Activated T-cell treated with anti-CD3 and anti-CD28 coated beads for 4 hours (primary cell): ENCODE measurements at places on chromosomes 6 and 20.
A peak's percentile ranks its signal among the peaks of the same experiment; 100 is the strongest.

GRCh38 chr6:25010176-25010575 lies 74.4 kb upstream of the RIPOR2 start:
- no peak for DNase-seq

GRCh38 chr20:4545526-4545925 lies 176.2 kb upstream of the PRND start:
- DNase-seq, result no peak

DNA sequence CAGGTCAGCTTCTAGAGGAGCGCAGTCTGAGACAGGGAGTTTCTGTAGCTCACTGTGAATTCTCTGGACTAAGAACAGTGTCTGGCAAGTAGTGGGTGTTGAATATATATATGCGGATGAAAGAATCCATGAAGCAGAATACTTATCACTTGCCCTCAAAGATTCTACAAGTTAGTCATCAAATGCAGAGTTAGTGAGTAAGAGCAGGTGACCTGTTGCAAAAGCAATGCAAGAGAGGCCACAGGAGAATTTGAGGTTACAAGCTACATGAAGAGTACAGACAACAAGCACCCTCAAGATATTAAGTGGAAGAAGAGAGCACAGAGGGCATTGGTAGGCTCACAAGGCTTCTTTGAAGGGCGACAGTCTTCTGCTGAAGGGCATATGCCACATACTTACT lies 103.4 kb upstream of the BTBD3 start:
- no peak for DNase-seq

DNA sequence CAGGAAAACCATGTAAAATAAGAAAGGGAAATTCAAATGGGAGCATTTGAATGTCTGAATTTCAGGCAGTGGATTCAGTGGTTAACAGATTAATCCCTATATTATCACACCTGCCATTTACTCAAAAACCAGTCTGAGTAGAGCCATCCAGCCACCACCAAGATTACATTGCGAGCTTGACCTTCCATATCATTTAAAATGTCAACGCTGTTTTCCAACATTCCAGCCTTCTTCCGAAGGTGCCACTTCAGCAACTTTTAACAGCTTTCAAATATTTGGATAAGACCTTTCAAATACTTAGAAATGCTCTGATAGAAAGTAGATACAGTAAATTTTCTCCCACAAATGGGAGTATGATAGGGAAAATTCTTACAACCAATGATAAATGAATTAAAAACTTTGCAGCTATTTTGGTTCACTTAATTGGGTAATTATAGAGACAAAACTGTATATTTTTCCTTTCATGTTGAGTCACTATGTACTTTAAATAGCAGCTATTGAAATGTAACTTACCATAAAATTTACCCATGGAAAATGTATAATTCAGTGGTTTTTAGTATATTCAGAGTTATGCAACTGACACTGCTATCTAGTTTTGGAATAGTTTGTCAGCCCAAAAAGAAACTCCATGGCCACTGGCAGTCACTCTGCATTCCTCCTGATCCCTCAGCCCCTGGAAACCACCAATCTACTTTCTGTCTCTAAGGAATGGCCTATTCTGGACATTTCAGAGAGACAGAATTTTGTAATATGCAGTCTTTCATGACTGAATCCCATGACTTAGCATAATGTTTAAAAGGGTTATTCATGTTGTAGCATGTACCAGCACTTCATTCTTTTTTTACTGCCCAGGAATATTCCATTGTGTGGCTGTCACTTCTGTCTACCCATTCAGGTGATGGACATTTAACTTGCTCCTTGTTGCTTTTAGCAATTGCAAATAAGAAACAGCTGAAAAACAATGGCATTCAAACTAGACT lies 21.5 kb downstream of the EZR start:
- DNase-seq, result no peak

DNA sequence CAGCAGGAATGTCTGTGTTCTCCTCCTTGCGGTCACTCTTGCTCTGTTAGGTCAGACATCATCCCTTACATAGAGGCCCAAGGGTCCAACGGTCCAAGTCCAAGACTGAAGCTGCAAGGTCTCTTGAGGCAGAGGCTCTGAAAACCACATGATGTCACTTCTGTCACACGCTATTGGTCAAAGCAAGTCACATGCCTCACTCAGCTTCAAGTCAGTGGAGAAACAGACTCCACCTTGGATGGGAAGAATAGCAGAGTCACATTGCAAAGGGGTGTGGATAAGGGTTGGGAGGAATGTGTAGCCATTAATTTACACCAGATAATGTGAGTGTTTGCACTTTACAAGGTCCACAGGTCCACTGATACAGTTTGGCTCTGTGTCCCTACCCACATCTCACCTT lies 17.5 kb downstream of the SLC52A3 start:
- no peak for DNase-seq

DNA sequence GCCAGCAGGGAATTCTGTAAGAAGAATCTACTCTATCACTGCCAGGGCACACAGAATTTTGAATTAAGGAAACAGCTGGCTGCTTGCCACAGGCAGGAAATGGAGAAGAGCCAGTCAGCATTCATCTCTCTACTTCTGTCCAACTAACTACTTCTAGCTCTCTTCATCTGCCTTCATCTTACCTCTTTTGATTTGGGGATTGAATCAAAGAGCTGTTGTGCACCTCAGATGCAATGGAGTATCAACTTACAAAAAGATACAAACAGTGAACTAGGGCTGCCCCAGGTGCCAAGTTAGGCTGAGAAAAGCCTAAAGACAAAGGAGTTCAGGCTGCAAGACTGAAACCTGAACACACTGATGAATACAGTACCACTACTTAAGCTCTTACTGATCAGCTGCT lies 82.0 kb downstream of the PTPRK start:
- no peak for DNase-seq

GRCh38 chr6:167907837-167908681 lies 81.3 kb downstream of the AFDN start:
- DNase-seq, result no peak

DNA sequence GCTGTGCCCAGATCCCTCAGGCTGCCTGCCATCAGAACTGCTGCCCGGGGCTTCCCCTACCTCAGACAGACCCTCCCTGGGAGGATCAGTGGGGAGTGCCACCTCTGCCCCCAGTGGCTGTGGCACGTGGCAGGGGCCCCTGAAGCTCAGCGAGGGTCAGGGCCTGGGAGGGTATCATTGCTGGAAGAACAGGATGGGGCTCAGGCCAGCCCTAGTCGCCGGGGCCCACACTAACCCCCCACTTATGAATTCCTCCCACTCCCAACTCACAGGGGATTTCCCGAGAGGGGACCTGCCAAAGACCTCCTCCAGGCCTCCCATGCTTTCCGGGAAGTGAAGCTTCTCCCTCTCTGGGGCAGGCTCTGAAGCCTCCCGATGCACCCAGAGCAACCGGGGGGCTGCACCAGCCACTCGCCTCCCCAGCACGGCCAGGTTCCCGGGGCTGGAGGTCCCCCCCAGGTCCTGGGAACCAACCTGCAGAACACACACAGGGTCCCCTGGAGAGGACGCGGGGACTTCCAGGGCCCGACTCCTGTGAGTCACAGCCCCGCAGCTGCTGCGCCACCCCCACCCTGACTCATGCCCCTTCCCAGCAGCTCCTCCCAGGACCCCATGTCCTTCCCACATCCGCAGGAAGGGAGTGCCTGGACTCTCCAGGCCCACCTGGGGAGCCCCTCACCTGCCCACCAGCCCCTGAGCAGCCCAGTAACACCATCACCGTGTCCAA lies 2.5 kb downstream of the TNFRSF6B start:
- DNase-seq, result no peak

DNA sequence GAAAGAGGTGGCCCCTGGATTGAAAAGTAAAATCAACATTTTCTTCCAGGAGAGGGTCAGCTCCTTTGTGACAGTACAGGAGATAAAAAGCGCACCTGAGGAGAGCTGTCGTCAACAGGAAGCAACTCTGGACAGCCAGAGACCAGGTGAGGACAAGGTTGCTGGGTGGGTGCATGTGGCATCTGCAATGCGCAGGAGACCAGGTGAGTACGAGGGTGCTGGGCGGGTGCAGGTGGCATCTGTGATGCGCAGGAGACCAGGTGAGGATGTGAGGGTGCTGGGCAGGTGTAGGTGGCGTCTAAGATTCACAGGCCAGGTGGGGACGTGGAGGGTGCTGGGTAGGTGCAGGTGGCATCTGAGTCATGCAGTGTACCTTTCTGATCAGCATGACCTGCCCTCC lies 38.4 kb downstream of the WDR27 start:
- no peak for DNase-seq

GRCh38 chr6:106182455-106182854 lies 96.3 kb downstream of the PRDM1 start:
- DNase-seq, result no peak

DNA sequence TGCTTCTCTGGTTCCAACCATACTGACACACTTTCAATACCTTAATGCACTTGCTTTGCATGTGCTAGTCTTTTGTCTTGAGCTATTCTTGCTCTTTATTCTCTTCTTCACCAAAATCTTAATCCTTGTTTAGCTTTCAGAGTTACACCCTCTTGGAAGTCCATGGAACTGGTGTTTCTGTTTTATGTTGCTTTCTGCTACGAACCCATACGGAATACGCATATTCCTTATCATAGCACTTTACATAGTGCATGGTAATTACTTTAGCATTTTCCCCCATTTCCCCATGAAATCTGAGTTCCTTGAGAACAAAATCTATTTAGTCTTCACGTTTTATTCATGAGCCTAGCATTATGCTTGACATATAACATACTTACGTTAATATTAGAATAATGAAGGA lies 270.9 kb downstream of the NKAIN2 start:
- DNase-seq, result no peak

DNA sequence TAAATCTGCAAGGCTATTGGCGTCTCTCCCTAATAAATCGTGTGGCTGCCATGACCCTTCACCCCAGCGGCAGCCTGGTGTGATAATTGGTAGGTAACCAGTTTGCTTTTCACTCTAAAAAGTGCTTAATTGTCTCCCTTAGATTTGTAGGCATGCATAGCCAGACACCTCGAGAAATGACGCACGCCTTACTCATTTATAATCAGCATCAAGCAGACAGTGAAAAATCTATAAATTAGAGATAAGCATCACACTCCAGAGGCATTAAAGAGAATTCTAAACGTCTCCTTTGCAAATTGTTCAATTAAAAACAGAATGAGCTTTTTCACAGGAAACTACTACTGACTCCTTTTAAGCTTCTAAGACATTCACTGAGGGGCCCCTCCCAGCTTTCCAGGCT lies 110.2 kb upstream of the RPS6KA2 start:
- DNase-seq, result no peak

DNA sequence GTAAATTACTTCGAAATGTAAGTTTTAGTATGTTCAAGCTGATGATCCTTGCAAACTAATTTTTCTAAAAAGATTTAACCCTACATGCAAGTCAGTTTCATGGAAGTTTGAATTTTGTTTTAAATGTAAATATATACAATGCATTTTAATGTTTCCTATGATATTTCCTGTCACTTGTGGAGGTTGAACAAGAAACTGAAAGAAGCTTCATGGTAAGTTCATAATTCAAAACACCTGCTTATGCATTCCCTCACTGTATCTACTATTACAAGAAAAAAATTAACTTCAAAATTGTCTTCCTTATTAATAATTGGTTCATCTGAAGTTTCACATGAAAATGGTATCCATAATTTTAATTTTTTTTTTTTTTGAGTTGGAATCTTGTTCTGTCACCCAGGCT lies 24.8 kb downstream of the KIF6 start:
- no peak for DNase-seq

- DNase-seq, result no peak
These were observed 2.0 kb upstream of the CAPN11 start for GRCh38 chr6:44156494-44157151.

DNA sequence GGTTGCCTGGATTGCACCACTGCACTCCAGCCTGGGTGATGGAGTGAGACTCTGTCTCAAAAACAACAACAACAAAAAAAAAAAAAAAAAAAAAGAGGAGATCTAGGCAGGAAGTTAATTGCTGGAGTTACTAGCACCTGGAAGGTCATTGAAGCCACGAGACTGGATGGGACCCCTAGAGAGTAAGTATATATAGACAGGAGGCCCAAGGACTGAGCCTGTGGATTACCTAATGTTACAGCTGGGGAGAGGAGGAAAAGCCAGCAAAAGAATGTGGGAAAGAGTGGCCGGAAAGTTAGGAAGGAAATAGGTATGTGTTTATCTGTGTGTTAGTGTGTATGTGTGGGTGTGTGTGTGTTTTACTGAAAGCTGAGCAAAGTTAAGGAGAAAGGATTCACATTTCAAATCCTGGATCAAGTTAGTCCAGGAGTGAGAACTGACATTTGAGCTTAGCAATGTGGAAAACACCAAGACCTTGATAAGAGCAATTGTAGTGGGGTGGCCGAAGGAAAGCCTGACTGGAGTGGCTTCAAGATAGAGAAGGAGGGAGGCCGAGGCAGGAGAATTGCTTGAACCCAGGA lies 38.4 kb downstream of the ANKRD6 start:
- DNase-seq, result no peak

DNA sequence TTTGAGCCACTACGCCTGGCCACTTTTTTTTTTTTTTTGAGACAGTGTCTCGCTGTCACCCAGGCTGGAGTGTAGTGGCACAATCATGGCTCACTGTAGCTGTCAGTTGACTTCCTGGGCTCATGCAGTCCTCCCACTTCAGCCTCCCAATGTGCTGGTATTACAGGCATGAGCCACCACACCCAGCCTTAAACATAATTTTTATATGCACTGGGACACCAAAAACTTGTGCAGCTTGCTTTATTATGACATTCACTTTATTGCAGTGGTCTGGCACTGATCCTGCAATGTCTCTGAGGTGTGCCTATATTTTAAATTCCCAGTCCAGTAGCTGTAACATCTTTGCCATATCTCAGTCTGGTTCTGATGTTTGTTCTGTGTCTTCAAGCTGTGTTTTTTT lies 34.7 kb downstream of the KAT14 start:
- DNase-seq, result no peak

DNA sequence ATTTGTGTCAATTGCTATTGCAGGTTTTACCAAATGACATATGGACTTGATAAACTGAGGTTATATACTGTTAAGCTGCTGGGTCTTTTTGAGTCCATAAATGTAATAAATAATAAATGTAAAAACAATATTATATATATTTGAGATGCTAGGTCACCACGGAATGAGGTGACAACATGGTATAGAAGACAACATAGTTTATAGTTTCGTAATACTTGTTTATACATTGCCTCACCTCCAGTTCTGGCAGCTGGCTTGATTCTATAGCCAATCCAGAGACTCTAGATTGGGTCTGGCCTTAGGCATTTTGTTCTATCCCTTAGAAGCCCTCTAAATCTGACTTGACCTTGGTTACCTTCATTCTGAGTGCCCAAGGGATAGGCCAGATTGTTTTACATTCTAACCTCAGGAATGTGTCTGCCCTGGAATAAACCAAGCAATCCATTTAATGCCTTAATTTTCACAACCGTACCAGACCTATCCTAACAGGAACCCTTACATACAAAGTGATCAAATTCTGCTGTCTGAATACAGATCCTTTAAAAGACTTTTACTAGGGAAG lies 61.5 kb upstream of the STXBP5 start:
- no peak for DNase-seq

- DNase-seq, result no peak
These were observed 203.4 kb upstream of the RIN2 start for GRCh38 chr20:19554666-19555065.

DNA sequence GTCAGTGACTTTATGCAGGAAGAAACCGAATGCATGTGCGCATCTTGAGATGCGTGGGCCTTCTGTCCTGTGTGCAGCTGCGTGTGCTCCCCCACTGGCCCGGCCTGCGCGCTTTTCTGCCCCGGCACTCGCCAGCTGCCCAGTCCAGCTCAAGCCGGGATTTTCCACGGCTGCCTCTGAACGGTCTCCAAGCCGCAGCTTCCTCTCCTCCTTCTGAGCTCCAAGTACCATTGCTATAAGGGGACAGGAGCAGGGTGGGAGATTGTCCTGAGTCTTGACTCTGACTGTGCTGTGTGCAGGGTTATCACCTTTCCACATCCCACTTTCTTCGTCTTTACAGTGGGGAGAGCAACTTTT lies 302.8 kb downstream of the THBS2 start:
- DNase-seq, result no peak

- peak; percentile 73 for DNase-seq
These were observed 1.0 kb downstream of the NCOA6 start for GRCh38 chr20:34824452-34824805.
